ENCODE measurements at places on chromosomes 2 and 18.

DNA sequence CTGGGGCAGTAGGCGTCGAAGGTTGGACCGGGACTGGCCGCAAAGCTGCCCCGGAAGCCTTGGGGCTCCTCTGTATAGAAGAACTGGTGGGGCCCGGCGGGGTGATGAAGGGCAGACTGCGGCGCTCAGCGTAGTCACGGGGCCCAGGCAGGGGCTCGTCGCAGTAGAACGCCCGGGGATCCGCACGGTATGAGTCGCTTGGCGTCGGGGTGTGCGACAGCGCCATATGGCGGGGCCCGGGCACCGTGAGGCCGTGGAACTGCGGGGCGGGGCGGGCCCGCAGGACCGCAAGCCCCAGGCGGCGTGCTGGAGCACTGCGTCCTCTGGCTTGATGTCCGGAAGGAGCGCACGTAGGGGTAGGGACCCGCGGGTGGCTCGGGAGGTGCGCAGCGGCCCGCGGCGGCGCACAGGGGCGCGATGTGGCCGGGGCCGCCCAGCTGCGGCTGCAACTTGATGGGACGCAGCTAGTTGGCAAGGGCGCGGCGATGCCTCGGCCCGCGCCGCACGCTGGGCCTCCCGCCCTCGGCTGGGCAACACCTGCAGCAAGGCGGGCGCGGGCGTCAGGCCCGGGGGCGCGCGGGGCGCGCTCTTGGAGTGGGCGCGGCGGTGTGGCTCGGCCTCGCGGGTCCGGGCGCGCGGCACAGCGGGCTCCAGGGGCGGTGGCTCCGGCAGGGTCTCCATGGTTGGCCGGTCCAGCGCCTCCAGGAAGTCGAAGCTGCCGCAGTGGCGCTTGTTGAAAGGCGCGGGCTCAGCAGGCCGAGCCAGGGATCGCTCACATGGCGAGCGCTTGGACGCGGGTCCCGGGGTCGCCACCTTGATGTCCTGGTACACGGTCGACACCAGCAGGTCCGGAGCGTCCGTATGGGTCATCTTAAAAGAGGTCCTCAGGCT is 251.4 kb downstream of the ANKRD30B start:
- DNase-seq = no peak

GRCh38 chr2:25402477-25402876 is 60.8 kb upstream of the DNMT3A start:
- DNase-seq = peak; percentile 83

DNA sequence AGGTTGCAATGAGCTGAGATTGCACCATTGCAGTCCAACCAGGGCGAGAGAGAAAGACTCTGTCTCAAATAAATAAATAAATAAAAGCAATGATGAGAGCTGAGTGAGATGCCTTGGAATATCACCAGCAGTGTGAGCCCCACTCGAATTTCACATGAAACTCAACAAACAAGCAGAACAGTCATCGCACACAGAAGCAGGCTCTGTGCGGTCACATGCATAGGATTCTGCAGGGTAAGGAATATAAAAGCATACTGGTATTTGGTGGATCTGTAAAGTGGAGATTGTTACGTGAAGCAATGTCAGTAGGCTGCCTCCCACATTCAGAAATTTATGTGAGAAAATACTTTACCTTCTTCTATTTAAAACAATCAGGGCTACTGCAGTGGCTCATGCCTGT is 18.0 kb upstream of the AP1S3 start:
- no peak for DNase-seq

DNA sequence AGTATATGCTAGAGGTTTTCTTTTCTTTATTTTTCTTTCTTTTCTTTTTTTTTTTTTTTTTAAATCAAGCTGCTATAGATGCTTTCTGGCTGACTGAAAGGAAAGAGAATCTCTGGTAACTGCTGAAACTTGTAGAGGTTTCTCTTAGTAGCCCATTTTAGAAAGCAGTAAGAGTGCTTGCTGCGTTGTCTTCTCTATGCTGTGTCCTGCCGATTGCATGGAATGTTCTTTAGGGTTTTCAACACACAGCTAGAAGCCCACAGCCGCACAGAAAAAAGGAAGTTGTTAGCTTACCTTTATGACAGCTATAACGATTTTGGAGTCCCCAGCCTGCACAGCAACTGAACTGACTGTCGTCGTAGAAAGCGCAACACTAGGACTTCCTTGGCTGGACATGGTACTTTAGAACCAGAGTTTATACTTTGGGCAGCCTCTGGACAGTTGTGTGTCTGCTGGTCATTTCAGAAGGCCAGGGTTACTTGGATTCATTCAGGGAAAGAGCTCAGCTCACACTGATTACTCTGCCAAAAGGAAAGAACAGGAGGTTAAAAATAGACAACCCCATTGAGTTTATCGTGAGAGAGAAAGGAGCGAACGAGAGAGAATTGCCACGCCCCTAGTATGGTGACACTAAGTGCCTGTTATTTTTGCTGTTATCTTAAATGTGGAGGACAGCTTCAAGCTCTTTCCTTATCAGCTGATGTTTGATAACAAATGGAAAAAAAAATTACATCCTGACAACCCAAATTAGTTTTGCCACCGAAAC is at the start of gene CCDC141:
TSS of gene CCDC141 (minus strand) at position 592 of the 766 bp plus-strand sequence. CDS start at position 396, 196 bp downstream.
- peak; percentile 38 for DNase-seq

- no peak for DNase-seq
Observed at GRCh38 chr18:66931010-66931409, 327.1 kb upstream of the CDH19 start.

DNA sequence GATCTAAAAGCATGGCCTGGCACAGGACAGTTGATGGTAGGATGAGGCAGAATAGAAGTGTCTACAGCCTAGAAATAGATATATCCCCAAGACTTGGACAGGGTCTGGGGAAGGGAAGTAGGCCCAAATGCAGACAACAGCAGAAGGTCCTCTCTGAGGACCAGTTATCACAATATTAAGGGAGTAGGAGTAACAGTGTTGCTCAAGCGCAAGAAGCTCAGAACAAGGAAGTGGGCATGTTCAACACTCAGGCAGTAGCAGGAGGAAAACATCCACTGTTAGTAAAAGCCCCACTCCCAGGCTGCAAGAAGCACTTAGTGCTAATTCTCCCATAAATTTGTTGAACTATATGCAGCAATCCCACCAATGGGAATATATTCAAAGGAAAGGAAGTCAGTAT is 314.7 kb downstream of the METTL4 start:
- no peak for DNase-seq

DNA sequence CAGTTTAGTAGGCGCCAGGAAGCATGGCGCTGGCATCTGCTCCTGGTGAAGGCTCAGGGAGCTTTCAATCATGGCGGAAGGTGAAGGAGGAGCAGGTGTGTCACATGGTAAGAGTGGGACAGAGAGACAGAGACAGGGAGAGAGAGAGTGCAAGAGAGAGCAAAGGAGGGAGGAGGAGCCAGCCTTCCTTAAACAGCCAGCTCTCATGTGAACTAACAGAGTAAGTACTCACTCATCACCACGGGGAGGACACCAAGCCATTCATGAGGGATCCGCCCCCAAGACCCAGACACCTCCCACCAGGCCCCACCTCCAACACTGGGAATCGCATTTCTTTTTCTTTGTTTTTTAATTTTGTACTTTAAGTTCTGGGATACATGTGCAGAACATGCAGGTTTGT is 40.8 kb upstream of the CLASP1 start:
- no peak for DNase-seq
